ENCODE measurements at places on chromosomes 2 and 18. TPM values are rescaled to one million over a fixed set of nuclear protein-coding genes. Genes with fewer than 3 reads are reported as not detected.

- DNase-seq, result no peak
Measured at GRCh38 chr18:26493021-26493420, 55.3 kb downstream of the KCTD1 start.

GRCh38 chr2:101362316-101362715 lies 25.0 kb downstream of the CREG2 start:
- no peak for DNase-seq

GRCh38 chr2:205187731-205188130 lies 494.6 kb upstream of the NRP2 start:
- no peak for DNase-seq

GRCh38 chr2:109686921-109687320 lies 72.8 kb downstream of the SOWAHC start:
- DNase-seq, result no peak

DNA sequence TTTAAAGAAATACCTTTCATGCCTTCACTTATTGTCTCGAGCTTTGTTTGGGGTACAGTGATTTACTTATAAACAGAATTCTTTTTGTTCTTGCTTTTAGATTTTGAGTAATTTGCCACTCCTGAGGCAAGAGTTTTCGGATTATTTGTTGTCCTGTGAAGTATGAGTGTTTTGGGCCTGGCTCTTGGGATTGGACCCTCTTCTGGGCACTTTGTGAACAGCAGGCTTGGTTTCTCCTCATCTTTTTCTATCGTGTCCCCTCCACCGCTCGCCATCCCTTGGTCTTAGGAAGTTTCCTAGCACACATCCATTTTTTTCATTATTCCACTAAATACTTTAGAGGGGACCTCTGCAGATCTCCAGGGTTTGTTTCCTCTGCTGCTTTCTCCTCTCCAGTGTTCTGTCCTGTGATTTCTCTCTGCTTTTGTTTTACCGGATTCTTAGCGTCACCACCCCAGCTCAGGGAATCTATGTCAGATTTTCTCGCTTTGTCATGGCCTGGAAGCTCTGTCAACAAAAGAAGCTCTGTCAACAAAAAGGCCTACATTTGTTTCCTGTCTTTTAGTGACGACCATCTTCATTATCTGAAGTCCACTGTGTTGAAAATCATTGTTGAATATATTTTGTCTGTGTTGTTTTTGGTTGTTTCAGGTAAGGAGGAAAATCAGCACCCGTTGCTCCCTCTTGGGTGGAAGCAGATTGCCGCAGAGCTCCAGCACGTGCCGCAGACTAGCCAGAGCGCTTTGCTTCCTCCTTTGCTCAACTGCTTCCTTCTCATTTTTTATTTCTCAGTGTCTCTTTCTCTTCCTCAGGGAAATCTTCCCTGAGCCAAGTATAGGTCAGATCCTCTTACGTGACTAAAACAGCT lies 27.8 kb downstream of the ANKRD62 start:
- no peak for DNase-seq

CCDC178 gene
- not detected for total RNA-seq

MC2R gene
- total RNA-seq, result not detected

SERPINB7 gene
- 8.9 TPM for total RNA-seq

GPN1 gene
- total RNA-seq, result 91.6 TPM

AFF3 gene
- 1.9 TPM for total RNA-seq

Data from A172 (cell line).